ENCODE measurements at places on chromosomes 1 and 21.

- DNase-seq: no peak
These were observed 3.5 kb downstream of the PLPP3 start for GRCh38 chr1:56575865-56576264.

DNA sequence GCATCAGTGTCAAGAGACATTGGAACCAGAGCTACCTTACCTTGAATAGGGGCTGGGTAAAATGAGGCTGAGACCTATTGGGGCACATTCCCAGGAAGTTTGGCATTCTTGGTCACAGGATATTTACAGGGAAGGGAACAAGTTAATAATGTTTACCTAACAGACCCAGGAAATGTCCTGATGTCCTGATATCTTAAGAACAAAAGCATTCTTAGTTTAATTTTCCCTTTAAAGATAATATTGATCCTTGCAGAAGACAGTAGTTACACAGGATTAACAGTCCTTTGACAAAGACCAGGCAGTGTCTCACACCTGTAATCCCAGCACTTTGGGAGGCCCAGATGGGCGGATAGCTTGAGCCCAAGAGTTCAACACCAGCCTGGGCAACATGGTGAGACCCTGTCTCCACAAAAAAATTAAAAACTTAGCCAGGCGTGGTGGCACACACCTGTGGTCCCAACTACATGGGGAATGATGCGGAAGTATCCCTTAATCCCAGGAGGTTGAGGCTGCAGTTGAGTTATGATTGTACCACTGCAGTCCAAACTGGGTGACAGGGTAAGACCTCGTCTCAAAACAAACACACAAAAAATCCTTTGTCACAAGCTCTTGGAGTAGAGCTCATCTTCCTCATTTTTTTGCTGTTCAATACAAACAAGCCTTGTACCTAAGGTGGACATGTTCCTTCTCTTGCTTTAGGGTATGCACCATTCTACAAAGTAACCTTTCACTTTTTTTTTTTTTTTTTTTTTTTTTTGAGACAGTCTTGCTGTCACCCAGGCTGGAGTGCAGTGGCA, 1.3 kb upstream of the TOMM20 start:
- no peak for DNase-seq

GRCh38 chr1:212669600-212669999, 30.0 kb downstream of the BATF3 start:
- DNase-seq: no peak

GRCh38 chr1:20076710-20077461, 6.9 kb downstream of the PLA2G5 start:
- no peak for DNase-seq

- no peak for DNase-seq
These were observed 75.4 kb downstream of the UBE4B start for GRCh38 chr1:10108134-10108663.

GRCh38 chr21:46171996-46172862, 12.0 kb downstream of the SPATC1L start:
- DNase-seq: no peak

DNA sequence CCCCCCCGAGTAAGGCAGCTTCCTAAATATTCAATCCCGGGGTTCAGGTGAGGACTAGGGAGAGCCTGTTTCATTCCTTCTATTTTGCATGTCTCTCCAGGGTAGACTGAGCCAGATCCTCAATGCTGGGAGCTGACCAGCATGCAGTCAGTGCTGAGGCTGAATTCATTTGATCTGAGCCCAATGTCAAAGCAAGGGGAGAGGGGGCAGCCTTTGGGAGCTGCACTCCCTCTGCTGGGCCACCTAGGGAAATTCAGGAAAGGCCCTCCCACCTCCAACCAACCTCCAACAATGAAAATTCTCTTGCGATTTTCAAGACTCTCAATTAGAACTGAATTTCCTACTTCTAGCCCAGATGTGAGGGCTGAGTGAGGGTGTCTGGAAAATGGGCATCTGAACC, 371.2 kb downstream of the NPHP4 start:
- no peak for DNase-seq

DNA sequence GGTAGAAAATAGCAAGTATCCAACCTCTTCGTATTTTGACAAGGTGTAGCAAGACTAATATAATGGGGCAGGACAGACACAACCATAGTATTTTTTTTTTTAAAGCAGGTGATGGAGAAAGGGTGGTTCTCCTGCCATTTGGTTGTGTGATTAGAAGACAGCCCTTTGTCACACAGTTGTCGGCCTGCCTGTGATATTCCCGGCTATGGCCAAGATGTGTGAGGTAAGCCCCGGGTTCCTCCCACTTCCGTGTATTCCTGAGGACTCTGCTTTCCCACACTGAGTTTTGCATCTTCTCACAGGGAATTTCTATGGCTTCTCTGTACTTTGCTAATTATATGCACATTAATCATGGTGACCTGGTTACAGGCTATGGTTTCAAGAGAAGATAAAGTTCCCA, 35.9 kb downstream of the ZNF496 start:
- no peak for DNase-seq

DNA sequence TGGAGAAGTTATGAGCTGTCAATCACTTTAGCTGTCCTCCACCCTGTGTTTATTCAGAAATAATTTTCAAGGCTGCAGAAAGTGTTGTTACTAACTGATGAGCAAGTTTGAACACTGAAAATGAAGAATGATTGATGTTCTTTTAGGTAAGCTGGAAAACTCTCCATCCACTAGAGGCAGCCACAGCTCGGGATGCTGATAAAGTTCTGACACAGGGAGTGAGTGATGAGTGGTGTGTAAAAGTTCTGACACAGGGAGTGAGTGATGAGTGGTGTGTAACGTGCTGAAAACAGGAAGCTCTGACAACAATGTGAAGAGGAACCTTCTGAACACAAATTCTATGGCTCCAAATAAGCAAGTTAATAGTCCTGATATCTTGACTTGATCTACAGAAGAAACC, 197.5 kb upstream of the PTBP2 start:
- DNase-seq: no peak

GRCh38 chr1:201504799-201505502, 2.0 kb downstream of the CSRP1 start:
- no peak for DNase-seq

DNA sequence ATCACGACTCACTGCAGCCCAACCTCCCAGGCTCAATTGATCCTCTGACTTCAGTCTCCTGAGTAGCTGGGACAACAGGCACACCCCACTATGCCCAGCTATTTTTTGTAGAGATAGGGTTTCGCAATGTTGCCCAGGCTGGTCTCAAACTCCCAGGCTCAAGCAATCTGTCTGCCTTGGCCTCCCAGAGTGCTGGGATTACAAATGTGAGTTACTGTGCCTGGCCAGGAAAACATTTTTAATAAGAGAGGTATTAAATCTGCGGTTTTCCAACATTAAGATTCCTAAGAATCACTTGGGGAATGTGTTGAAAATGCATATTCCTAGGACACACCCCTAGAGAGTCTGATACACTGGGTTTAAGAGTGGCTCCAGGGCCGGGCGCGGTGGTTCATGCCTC, 8.7 kb downstream of the CSF1 start:
- no peak for DNase-seq

DNA sequence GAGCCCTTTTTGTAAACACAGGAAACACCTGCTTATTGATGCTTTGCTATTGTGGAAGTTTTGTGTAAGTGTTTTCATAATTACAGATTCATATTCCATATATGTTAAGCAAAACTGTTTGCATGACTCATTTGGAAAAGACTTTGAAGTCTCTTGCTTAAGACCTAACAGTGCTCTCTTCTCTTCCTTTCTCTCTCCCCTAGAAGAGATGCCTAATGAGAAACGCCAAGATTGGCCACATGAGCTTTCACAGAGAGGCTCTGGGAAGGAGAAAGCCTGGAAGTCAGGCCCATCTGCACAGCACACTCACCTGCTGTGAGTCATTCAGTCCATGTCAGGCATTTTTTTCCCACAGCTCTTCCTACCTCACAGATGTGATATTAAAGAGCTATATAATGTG, 101.6 kb upstream of the PALMD start:
- no peak for DNase-seq

DNA sequence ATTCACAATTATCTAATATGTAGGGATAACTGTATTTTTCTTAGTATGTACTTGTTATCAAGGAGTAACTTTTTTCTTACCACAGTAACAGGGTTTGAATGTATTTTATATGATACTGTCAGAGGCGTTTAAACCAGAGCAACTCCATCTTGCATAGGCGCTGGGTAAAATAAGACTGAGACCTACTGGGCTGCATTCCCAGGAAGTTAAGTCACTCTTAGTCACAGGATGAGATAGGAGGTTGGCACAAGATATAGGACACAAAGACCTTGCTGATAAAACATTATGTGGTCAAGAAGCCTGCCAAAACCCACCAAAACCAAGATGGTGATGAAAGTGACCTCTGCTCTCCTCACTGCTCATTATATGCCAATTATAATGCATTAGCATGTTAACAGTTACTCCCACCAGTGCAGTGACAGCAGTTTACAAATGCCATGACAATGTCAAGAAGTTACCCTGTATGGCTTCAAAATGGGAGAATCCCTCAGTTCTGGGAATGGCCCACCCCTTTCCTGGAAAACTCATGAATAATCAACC, 64.8 kb downstream of the RPE65 start:
- no peak for DNase-seq

DNA sequence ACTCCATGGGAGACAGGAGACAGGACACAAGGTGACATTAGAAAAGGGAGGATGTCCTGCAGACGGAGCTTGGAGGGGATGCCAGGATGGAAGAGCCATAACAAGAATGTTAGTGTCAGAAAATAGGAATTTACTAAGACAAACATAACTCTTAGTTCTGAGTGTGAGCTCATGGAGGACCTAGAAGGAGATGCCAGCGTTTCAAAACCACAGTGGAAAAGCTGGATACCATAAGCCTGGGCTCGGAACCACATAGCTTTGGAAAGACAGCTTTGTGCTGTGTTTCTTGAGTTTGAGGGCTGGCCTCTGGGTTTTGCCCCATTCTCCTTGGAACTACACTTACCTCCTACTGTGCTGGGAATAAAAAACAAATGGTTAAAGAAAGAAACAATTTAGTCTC, 128.4 kb downstream of the S1PR1 start:
- DNase-seq: no peak

DNA sequence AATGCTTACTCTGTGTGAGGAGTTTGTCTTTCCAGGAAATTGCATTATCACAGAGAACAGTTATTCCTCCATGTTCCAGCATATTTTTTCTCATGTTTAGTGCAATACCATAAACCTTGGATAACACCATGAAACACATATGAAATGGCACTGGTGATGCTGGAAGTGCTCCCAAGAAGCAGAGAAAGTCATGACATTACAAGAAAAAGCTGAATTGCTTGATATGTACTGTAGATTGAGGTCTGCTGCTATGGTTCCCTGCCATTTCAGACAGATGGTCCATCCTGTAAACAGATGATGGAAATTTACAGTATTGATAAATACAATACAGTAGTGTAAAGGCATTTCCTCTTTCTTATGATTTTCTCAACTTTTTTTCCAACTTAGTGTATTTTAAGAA, 422.1 kb downstream of the LRRIQ3 start:
- DNase-seq: no peak

GRCh38 chr1:29676496-29676895, 440.2 kb downstream of the PTPRU start:
- no peak for DNase-seq

DNA sequence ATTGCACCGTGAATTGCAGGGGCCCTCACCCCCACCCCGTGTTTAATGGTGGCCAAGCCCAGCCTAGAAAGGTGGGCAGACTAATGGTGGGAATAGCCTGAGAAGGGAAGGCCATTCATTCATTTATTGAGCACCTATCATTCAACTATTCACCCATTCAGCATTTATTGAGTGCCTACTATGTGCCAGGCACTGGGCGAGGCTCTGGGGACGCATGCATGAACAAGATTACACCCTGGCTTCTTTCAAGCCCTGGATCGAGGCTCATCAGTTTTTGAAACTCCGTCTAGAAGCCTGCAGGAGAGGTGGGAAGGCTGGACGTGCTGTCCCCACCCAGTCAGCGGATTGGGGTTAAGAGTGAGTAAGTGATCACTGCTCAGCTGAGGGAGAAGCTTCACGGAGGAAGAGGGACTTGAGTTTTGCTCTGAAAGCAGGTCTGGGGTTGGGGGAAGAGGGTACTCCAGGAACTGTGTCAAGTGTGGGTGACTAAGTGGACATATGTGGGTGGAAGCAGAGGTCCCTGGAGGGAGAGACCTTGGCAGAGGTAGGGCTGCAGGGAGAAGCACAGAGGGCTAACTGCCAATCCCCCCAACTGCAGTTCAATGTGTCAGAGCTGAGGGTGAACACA, 35.6 kb downstream of the MEF2D start:
- DNase-seq: no peak

- DNase-seq: no peak
These were observed 61.9 kb upstream of the TARDBP start for GRCh38 chr1:10950316-10951172.

DNA sequence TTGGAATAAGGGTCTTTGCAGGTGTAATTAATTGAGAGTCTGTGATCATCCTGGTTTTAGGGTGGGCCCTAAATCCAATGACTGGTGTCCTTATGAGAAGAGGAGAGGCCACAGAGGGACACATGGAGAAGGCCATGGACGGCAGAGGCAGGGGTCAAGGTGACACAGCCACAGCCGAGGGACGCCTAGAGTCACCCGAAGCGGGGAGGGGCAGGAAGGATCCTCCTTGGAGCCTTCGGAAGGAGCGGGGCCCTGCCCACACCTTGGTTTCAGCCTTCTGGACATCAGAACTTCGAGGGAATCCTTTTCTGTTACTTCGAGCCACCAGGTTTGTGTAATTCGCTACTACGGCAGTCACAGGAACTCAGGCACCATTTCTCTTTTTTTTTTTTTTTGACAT, 31.1 kb downstream of the RRP1 start:
- DNase-seq: no peak

GRCh38 chr1:186643614-186644013, 36.6 kb downstream of the PTGS2 start:
- no peak for DNase-seq

- DNase-seq: no peak
These were observed 1.6 kb downstream of the VTCN1 start for GRCh38 chr1:117209094-117209493.

DNA sequence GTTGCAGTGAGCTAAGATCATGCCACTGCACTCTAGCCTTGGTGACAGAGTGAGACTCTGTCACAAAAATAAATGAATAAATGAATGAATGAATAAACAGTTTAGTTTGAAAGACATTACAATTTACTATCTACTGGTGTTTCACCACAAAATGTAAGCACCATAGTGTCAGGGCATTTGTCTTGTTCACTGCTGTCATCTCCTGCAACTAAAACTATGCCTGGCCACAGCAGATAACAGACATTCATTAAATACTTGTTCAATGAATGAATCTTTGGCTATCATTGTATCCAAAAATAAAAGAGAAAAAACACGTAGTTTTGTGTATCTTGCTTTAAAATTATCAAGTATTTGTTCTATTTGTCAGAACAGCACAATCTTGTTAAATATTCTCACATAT, 32.5 kb downstream of the SASS6 start:
- DNase-seq: no peak

Data from central memory CD4-positive, alpha-beta T cell (primary cell).